PC-3 (cell line): ENCODE measurements at places on chromosomes 7 and 10. TPM values are rescaled to one million over a fixed set of nuclear protein-coding genes. Genes with fewer than 3 reads are reported as not detected.

GRCh38 chr7:100942045-100942774, 7.1 kb upstream of the MUC3A start:
- no peaks in the 10 kb centered on the region for H3K27me3 ChIP-seq
- H3K4me3 ChIP-seq: peak overlapping the region; percentile 29; the same call in 1 of the 2 replicates
- H3K4me1 ChIP-seq: peaks cover 12% of the 10 kb centered on the region
- DNase-seq: peak; percentile 93
- H3K27ac ChIP-seq: peak overlapping the region; percentile 83
- H3K36me3 ChIP-seq: no peaks in the 10 kb centered on the region

- DNase-seq: no peak
- no peaks in the 10 kb centered on the region for H3K4me1 ChIP-seq
- no peaks in the 10 kb centered on the region for H3K36me3 ChIP-seq
- no peak overlapping the region for H3K27ac ChIP-seq
- no peaks in the 10 kb centered on the region for H3K27me3 ChIP-seq
Observed at GRCh38 chr7:68840991-68841390, 757.3 kb upstream of the AUTS2 start.

DNA sequence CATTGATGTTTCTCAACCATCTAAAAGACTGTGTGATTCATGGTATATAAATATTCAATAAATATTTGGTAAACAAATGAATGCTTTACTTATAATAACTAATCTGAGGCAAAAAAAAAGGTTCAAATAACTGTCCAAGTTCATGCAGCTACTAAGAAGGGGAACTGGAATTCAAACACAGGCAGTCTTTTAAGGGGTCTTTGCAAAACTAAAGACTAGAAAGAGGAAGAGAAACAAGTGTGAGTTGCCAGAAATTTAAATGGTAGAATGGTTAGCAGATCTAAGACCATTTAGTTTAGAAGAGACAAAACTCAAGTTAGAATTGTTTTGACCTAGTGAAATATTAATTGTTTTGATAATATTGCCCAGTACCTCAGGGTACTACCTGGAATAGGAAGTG, 642.0 kb upstream of the LRRN3 start:
- no peak overlapping the region for H3K4me3 ChIP-seq
- H3K36me3 ChIP-seq: no peaks in the 10 kb centered on the region
- H3K27ac ChIP-seq: no peak overlapping the region
- no peaks in the 10 kb centered on the region for H3K27me3 ChIP-seq
- H3K4me1 ChIP-seq: no peaks in the 10 kb centered on the region

GRCh38 chr10:59894114-59894513, 12.2 kb downstream of the CCDC6 start:
- peaks cover 9% of the 10 kb centered on the region; the same call in 1 of the 2 replicates for H3K36me3 ChIP-seq
- DNase-seq: peak; percentile 96
- peak overlapping the region; percentile 17; the same call in 1 of the 2 replicates for H3K27ac ChIP-seq
- peaks cover 17% of the 10 kb centered on the region for H3K4me1 ChIP-seq

C7orf33 gene
- not detected in 2 replicates for total RNA-seq

DNA sequence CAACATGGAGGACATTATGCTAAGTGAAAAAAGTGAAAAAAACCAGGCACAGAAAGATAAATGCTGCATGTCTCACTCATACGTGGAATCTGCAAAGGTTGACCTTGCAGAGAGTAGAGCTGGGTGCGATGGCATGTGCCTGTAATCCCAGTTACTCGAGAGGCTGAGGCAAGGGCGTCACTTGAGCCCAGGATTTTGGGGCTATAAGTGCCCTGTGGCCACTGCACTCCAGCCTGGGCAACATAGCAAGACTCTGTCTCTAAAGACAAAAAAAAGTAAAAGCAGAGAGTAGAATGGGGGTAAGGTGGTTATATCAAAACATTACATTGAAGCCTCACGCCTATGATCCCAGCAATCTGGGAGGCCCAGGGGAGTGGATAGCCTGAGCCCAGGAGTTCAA, 22.8 kb downstream of the CBX3 start:
- H3K36me3 ChIP-seq: no peaks in the 10 kb centered on the region
- no peak overlapping the region for H3K27ac ChIP-seq
- H3K4me3 ChIP-seq: no peak overlapping the region

AKR1C4 gene
- total RNA-seq: not detected in 2 replicates

DNA sequence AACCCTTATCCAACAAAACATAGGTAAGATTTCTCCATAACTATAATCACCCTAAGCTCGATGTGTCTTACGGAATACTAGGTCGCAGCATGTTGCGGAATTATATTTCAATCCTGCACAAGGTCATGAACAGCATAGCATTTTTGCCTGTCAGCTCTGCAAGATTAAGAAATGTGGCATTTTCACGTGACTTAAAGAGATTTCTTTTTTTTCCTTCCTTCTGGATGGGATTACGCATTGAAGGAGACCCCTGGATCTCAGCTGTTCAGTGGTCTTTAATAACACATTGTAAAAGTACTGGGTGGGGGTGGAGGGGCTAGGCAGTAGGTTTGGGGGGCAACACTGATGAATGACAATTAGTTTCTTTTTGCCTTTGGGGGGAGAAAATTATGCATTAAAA, 106.7 kb downstream of the CUBN start:
- no peak overlapping the region for H3K4me3 ChIP-seq
- no peak for DNase-seq
- peaks cover 41% of the 10 kb centered on the region for H3K4me1 ChIP-seq
- H3K36me3 ChIP-seq: no peaks in the 10 kb centered on the region

HOXA7 gene
- 2.6 and 2.8 TPM in 2 replicates for total RNA-seq

EEPD1 gene
- total RNA-seq: 28.3 and 31.8 TPM in 2 replicates

EMX2 gene
- not detected in 2 replicates for total RNA-seq

DNA sequence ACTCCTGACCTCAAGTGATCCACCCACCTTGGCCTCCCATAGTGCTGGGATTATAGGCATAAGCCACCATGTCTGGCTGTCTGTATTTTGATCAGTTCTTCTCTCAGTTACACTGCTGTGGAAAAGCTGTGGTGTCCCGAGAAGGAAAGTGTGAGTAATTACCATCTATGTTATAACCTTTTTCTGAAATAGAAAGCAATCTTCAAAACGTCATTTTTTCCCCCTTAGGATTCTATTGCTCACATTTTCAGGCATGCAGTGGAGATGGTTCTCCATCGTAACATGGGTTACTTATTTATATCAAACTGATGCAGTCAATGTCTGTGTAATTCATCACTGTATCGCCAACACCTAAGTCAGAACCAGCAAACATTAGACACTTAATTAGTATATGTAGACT, 103.5 kb upstream of the FAM3C start:
- H3K4me3 ChIP-seq: no peak overlapping the region
- H3K36me3 ChIP-seq: no peaks in the 10 kb centered on the region
- DNase-seq: no peak
- no peak overlapping the region for H3K27ac ChIP-seq
- H3K4me1 ChIP-seq: peaks cover 4% of the 10 kb centered on the region; the same call in 1 of the 2 replicates

DNA sequence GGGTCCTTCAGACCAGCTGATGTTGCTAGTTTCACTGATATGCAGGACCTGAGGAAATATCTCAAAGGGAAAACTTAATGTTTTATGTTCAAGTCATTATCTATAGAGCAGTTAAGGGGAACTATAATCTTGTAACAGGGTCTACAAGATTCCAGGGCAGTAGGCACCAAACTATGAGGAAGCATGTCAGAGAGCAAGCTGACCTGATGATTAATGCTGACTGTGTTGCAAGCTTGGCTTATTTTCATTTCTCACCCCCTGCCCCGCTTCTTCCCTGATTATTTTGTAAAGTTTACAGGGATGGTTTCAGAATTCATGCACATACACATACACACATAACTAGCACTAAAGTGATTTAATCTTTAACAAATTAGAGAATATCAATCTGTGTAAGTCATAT, 84.3 kb upstream of the CACNA2D1 start:
- H3K4me1 ChIP-seq: no peaks in the 10 kb centered on the region; the same call in 1 of the 2 replicates
- H3K36me3 ChIP-seq: no peaks in the 10 kb centered on the region
- peak; percentile 23 for DNase-seq
- no peak overlapping the region for H3K4me3 ChIP-seq

MORN4 gene
- 6.5 and 12.9 TPM in 2 replicates for total RNA-seq

DNA sequence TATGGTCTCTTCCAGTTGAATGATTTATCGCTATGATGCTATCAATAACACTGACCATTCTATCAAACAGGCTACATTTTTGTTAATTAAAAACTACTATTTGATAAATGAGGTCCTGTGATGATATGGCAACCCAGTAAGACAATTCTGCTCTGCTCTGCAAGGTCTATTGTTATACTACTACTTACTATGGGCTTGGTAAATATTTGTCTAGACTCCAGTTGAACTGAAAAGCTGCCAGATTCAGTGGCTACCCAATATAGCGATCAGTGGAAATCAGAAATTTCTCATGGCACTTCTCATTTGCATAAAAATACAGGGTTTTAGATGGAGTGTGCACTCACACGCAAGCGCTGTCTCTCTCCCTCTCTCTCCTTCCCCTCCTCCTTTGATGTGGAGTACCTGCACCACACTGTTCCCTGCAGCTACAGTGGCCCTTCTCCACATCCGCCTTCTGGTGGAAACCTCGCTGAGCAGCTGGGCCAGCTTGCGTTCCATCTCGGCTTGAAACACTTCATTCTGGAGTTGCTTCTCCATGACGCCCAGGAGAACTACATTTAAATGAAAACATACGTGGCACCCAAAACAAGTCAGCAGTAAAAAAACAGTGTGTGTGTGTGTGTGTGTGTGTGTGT, 77.9 kb downstream of the KIAA1549 start:
- H3K4me1 ChIP-seq: peaks cover 29% of the 10 kb centered on the region
- no peak for DNase-seq
- peaks cover 23% of the 10 kb centered on the region; the same call in 1 of the 2 replicates for H3K36me3 ChIP-seq
- no peak overlapping the region for H3K4me3 ChIP-seq
